Natural killer cell (primary cell): ENCODE measurements at places on chromosomes 4 and X. TPM values are rescaled to one million over a fixed set of nuclear protein-coding genes. Genes with fewer than 3 reads are reported as not detected.

GRCh38 chr4:135368831-135369230, 1167.2 kb upstream of the PABPC4L start:
- DNase-seq = no peak

DNA sequence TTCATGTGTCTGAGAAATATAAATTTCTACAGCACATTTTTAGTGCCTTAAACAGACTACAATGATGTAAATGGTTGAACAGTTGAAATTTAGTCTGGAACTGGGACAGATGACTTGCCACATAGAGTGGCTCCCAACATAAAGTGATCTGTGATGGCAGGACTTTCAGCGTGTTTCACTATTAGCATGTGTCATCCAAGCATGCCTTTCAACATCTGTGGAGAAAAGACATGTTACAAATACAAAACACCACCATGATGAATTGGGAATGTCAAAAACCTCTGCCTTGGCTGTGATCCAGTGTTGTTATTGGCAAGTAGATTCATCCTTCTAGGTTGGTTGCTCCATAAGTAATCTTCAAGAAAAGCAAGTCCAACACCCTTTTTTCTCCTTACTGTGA, 348.7 kb downstream of the MAPK10 start:
- DNase-seq = no peak

- no peak for DNase-seq
These were observed 26.9 kb upstream of the TMPRSS11B start for GRCh38 chr4:68272380-68272779.

MAGEA12 gene
- total RNA-seq = not detected

DNA sequence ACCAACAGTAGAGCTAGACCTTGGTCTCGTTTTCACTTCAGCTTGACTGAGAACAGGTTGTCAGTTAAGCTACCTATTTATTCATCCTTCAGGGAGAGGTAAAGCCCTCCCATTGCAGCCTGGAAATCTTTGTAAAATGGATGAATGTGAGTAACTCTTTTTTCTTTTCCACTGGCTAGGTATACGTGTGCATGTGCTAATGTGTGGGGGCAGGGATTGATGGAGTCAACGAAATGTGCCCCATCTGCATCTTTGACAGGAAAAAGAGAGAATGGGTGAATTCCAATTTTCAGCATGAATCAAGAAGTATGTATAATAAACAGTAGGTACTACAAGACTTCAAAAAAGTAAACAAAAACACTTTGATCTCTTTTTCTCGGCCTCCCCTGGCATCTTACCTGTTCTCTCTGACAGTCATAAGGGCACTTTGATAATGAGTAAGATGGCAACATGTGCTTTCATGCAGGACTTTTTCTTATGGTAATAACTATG, at the start of gene IL21:
IL21 (minus strand) TSS at position 51 of the 492 bp plus-strand sequence. CDS start 55 bp downstream, outside the sequence.
- DNase-seq = no peak

PRSS12 gene
- not detected for total RNA-seq

DNA sequence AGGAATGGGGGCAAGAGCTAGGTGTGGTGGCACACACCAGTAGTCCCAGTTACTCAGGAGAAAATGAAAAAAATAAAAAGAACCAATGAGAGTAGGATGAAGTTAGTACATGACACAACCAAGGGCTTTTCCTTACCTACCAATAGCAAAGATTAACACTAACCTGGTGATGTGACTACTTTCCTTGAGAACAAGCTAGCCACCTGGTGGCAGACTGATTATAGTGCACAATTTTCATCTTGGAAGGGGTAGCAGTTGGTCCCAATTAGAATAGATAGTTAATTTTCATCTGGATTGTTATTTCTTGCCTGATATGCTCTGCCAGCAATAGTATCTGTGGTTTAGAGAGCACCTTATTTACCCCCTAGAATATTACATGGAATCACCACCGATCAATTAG, 1216.8 kb upstream of the PABPC4L start:
- DNase-seq = no peak

DNA sequence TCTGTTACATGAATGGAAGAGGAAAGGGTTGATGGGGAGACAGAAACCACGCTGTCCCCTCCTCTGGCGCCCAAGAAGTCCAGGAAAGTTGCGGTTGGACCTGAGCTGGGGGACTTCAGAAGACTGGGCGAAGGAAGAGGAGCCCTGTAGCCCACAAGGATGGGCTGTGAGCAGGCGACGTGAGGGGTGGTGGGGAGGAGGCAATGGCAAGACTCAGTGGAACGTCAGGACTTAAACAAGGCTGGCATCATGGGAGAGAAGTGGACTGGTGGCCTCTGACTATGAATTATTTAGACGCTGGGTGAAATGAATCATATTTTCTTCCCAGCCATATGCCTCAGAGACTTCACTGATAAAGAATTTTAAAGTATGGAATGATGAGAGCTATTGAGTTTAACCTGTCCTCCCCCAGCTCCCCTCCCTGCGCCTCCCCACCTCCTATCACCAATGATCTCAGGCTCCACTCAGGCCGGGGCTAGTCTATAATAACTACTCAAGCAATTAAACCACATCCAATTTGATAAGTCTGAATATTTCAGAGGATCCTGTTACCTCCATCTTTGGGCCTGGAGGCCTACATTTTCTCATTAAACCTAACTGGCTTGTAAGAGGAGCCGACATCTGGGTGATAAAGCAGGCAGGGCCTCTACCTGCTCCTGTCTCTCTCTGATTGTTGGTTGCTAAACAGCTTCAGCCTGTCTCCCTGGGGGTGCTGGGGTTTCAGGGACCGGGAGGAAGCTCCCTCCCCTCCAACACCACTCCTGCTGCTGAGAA, 63.6 kb downstream of the SMIM20 start:
- no peak for DNase-seq

ITM2A gene
- 34.7 TPM for total RNA-seq

DCTD gene
- 68.2 TPM for total RNA-seq

GRCh38 chr4:89519771-89520320, 212.2 kb upstream of the GPRIN3 start:
- DNase-seq = no peak

GRCh38 chr4:117515921-117516320, 430.5 kb upstream of the TRAM1L1 start:
- DNase-seq = no peak

GRCh38 chr4:147640331-147640730, 23.1 kb downstream of the TMEM184C start:
- no peak for DNase-seq

- DNase-seq = no peak
These were observed 24.6 kb upstream of the ARMCX4 start for GRCh38 chrX:101460669-101461068.

- no peak for DNase-seq
These were observed 77.2 kb downstream of the JAKMIP1 start for GRCh38 chr4:6123116-6123515.

GRCh38 chr4:168569066-168569930, 72.4 kb downstream of the PALLD start:
- DNase-seq = no peak

- no peak for DNase-seq
These were observed 316.2 kb downstream of the GPAT3 start for GRCh38 chr4:83852085-83852451.

- no peak for DNase-seq
These were observed 16.2 kb downstream of the NELFA start for GRCh38 chr4:1992468-1993168.

DNA sequence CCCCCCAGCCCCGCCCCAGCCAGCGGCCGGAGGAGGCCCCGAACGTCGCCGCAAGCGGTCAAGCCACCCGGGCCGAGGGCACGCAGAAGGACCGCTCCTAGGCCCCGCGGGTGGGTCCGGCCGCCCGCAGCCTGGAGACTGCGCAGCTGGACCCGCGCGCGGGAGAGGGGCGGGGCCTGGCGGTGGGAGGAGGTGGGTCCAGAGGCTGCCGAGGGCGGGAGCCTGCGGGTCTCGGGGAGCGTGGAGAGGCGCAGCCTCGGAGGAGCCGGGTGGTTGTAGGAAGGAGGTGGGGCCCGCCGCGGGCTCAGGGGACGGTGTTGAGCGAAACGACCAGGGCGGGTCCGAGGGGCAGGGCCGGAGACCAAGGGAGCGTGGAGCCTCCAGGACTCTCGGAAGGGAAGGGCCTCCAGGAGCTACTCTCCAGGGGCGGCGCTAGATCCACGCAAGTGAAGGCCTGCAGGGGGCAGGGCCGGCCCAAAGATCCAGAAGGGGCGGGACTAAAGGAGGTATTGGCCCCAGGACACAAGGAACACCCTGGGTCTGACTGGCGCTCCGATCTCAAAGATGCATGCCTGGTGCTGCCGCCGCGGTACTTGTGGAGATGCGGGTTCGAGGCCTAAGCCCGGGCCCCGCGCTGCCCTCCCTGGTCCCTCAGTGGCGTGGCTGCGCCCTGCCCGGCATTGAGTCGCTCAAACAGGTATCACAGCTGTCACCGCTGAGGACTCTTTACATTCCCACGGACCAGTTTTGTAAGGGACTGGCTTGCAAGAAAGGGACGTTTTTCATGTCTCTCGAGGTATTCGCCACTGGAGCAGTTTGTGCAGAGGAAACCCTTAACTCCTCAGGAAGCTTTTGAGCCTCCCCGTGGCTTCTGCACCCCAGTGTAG, 5.9 kb downstream of the TIMM17B start:
- peak; percentile 86 for DNase-seq

- no peak for DNase-seq
These were observed 92.8 kb upstream of the BMP2K start for GRCh38 chr4:78683352-78683751.

GRCh38 chr4:181424362-181425016, 818.7 kb upstream of the TENM3 start:
- no peak for DNase-seq

DNA sequence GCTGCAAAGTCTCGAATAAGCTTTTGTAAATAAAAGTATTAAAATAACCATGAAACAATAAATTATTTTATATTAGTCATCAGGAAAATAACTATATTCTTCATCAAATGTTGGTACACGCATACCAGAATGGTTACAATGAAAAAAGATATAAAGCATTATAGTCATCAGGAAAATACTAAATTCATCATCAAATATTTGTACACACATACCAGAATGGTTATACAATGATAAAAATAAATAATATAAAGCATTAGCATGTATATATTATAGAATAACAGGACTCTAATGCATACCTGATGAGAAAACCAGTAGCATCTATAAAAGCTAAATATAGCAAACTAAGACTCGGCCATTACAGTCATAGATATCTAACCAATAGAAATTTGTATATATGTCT, 202.9 kb downstream of the TRAM1L1 start:
- DNase-seq = no peak

- no peak for DNase-seq
These were observed 128.6 kb downstream of the SLC39A8 start for GRCh38 chr4:102216666-102217065.

RHOXF2 gene
- not detected for total RNA-seq

GRCh38 chr4:134024251-134024650, 177.3 kb downstream of the PABPC4L start:
- no peak for DNase-seq

DNA sequence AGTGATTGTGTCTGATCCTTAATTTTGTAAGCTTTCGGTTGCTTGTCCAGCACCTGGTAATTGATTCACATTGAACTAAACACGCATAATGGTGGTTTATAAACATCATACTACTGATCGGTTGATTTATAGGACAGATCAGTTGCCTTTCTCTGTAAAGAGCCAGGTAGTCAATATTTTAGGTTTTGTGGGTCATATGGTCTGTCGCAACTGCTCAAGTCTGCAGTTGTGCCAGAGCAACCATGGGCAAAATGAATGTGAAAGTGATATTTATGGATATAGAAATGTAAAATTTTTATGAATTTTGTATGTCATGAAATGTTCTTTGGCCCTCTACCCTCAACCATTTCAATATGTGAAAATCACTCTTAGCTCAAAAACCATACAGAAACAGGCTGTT, 8.9 kb downstream of the JADE1 start:
- no peak for DNase-seq

DNA sequence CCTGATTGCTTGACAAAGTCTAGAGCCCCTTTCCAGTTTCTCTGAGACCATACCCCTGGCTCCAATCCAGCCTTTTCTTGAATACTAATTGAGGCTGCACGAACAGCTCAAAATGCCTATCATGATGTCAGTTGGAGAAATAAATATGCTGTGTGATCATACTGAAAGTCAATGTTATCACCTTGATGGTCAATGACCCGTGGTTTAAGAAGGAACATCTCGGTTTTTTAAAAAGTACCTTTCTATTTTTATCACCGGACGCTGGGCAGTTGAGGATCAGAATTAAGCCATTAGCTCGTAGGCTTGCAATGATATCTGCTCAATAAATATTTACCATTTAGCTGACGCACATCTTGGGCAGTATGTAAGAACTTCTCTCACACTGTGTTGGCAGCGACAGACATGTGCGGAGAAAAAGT, 852 bp upstream of the WDR44 start:
- peak; percentile 3 for DNase-seq

DNA sequence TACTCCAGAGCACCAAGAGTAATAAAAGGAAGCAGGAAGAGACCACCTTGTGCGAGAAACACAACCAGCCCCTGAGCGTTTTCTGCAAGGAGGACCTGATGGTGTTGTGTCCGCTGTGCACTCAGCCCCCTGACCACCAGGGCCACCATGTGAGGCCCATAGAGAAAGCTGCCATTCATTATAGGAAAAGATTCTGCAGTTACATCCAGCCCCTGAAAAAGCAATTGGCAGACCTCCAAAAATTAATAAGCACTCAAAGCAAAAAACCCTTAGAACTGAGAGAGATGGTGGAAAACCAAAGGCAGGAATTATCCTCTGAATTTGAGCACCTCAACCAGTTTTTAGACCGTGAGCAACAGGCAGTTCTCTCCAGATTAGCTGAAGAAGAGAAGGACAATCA, 5.7 kb downstream of the TRIM75 start:
- DNase-seq = no peak

SPANXA2 gene
- total RNA-seq = not detected

- DNase-seq = no peak
These were observed 295.2 kb upstream of the IGFBP7 start for GRCh38 chr4:57405359-57405758.

GRCh38 chrX:130878350-130879341, 24.4 kb downstream of the ENOX2 start:
- no peak for DNase-seq

FRG1 gene
- 58.1 TPM for total RNA-seq

- DNase-seq = no peak
These were observed 350.6 kb downstream of the CHIC1 start for GRCh38 chrX:73913580-73913979.

PRR32 gene
- total RNA-seq = not detected

UGT2B17 gene
- total RNA-seq = not detected

DNA sequence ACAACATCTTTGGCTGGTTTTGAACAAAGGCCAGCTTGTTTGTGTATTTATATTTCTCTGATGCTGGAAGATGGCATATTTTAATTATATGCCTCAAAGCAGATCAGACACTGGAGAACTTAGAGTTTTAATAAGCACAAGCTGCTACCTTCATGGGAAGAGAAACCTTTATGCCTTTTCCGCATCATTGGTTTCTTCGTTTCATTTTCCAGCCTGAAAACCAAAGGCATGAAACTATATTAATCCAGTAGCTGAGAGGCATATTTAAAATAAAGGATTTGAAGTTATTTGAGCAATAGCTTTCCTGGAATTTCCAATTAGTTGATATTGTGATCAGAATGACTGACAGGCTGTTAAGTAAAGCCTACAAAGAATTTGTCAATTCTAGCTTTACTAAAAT, 141.0 kb downstream of the ARHGAP24 start:
- DNase-seq = no peak

FHDC1 gene
- 0.10 TPM for total RNA-seq
